Effector CD4-positive, alpha-beta T cell (primary cell): ENCODE measurements at places on chromosomes 1 and 21.

- DNase-seq = no peak
These were observed 10.1 kb downstream of the LRRC71 start for GRCh38 chr1:156930483-156930882.

DNA sequence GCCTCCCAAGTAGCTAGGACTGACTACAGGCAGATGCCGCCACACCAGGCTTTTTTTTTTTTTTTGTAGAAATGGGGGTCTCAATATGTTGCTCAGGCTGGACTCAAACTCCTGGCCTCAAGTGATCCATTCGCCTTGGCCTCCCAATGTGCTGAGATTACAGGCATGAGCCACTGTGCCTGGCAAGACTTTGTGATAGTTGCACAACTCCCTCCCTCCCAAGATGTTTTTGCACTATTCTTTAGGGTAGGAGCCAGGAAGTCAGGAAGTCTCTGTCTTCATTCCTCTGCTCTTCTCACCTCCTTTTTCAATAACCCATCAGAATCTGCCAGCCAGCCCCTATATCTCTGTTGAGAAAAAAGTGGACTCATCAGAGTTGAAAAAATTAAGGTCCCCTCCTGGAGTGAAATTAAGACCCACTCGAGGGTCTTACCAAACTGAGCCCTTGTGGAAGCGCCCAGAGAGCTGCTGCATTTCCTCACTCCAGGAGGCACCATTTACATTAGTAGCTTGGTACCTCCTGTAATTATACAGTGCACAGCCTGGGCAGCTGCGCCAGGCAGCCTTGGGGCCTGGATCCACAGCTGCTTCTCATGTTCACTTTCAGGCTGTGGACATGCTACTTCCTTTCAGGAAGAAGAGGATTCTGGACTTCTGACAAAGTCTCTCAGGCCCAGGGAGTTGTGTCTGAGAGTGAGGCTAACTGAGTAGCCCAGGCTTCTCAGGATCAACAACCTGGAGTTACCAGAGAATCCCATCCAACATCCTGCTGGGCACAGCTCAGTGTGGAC, 24.0 kb downstream of the TCEA3 start:
- no peak for DNase-seq

- no peak for DNase-seq
These were observed 37.3 kb upstream of the HMGN1 start for GRCh38 chr21:39386194-39386593.

DNA sequence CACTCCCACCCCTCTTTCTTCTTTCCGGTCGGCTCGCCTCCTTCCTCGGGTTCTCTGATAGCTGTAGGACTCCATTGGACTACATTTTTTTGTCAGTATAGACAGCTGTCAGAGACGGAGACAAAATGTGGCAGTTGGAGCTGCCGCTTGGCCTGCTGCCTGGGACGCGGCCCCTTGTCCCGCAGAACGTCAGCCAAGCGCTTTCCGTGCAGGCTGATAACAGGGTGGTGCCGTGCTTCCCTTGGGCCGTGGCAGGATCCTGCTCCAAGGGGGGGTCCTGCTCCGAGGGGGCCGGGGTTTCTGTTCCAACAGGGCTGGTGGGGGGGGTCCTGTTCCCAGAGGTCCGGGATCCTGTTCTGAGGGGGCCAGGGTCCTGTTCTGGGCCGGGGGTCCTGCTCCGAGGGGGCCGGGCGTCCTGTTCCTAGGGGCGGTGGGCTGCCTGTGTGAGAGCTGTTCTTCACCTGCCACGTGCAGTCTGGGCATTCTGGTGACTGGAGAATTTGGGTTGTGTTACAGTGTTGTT, 4.9 kb downstream of the SKI start:
- DNase-seq = no peak

DNA sequence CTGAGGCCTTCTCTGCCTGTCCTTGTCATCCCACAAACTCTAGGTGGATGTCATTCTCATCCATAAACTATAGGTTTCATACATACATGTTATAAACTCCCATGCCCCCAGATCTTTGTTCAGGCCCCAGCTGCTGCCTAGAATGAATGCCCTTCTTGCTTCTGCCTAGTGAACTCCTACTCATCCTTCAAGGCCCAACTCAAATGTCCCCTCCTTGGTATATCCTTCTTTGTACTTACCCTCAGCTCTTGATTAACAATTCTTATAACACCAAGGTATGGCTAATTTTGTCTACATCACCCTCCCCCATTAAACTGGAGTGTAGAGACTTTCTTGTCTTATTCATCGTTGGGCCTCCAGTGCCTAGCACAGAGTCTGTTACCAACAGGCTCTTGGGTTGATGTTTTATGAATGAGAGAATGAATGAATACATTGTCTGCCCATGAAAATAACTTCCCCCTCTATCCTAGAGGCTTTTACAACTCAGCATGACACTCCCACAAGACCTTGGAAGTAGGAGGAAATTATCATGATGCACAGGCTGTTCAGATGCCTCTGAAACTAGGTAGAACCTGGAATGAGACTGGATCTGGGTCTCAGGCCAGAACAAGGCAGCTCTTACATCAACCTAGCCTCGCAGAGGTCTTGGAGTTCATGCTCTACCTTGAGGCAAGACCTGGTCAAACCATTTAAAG, 26.9 kb downstream of the EPHB2 start:
- no peak for DNase-seq

GRCh38 chr1:10242135-10242534, 31.8 kb downstream of the KIF1B start:
- no peak for DNase-seq

DNA sequence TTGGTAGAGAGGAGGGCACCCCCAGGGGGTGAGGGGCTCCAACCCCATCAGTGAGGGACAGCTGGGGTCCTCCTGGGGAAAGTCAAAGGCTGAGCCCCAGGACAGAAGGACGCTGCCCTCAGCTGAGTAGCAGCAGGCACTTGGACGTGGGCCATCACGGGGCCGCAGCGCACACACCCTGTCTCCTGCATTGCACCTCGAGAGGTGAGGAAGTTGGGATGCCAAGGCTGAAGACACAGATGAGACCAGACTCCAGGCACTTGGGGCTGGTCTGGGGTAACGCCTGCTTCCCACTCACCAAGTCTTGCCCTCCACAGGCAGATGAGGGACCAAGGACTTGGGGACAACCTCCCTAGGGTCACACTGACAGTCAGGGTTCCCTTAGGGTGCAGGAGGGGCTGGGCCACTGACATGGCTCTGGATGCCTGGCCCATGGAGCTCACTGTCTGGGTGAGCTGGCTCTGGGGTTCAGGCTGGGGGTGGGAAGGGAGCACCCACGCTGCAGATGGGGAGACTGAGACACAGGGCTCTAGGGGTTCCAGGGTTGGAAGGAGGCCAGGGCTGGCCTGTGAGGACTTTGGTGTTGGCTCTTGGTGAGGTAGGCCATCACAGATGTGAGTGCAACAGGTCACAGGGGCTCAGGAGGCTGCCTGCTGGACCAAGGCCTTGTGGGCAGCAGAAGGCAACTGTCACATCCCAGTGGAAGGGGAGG, 16.6 kb upstream of the ZNF678 start:
- no peak for DNase-seq

DNA sequence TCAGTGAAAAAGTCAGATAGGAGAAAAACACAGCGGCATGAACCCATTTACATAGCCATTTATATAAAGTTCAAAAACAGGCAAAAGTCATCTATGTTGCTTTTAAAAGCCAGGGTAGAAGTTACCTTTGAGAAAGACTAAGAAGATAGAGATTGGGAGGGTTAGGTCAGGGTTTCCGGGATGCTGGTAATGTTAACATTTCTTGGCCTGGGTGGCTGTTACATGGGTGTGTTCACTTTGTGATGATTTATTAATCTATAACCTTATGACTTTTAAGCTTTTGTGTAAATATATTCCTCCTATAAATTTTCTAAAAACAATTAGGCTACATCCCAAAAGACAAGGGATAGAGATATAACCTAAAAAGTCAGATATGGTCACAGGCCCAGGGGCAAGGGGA, 15.0 kb upstream of the FAM20B start:
- no peak for DNase-seq

DNA sequence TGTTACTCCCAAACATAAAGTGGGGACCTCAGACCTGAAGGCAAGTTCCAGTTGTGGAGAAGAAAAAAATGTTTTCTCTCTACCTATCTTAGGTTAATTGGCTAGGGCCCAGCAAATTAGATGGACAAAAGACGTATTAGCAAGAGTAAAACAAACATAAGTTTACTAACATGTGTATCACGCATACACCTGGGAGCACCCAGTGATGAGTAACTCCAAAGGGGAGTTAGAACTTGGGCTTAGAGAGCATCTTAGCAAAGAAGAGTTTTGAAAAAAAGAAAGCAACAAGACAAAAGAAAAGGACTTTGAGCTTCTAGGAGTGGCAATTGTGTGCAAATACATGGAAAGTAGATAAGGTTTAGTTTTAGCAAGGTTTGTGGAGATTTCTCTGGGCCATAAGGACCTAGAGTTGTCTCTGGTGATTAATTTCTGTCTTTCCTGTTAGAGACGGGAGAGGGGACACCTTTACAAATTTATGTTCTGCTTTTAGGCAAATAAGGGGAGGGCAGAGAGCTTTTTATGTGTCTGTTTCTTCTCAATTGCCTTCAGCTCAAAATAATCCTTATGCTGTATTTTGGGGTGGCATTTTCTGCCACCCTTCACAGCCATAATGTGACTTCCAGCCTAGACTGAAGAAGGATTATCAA, 76.7 kb upstream of the PTGFRN start:
- no peak for DNase-seq

GRCh38 chr1:18536915-18537314, 56.2 kb downstream of the KLHDC7A start:
- DNase-seq = no peak

GRCh38 chr1:61097317-61097716, 15.0 kb downstream of the NFIA start:
- DNase-seq = no peak

DNA sequence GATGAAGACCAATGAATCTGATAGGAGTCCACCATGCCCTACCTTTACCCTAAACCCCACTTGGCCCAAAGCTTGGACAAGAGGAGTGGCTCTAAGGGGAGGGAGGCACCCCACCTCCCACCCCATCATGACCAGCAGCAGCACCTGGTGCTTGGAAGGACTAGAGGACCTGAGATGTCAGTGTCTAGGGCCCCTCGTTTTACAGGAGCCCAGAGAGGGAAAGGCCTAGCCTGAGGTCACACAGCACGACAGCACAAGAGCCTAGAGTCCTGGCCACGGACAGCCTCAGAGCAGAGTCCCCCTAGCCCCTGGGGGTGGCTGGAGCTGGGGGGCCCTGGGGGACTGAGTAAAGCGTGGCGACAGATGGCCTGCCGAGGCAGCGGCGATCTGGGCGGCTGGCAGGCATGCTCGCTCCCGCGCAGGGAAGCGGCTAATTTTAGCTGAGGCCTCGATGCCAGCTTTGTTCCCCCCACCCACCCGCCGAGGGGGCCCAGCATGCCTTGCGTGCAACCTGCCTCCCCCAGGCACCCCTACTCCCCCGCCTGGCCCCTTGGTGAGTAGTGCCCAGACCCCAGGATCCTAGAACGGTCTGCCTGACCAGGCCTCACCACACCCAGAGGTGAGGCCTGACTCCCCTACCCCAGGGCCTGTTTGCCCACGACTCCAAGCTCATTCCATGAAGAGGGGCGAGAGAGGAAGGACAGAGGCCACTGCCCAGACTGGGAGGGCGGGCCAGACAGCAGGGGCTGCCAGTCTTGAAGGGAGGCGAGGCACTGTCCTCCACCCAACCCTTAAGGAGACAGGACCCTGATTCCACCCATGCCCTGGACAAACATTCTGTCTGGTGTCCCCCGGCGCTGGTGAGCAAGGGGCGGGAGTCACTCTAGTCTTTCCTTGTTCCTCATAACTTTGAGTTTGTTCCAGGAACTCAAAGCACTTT, 39.0 kb downstream of the AHDC1 start:
- DNase-seq = no peak

- no peak for DNase-seq
These were observed 48.9 kb upstream of the TADA1 start for GRCh38 chr1:166924823-166925541.

DNA sequence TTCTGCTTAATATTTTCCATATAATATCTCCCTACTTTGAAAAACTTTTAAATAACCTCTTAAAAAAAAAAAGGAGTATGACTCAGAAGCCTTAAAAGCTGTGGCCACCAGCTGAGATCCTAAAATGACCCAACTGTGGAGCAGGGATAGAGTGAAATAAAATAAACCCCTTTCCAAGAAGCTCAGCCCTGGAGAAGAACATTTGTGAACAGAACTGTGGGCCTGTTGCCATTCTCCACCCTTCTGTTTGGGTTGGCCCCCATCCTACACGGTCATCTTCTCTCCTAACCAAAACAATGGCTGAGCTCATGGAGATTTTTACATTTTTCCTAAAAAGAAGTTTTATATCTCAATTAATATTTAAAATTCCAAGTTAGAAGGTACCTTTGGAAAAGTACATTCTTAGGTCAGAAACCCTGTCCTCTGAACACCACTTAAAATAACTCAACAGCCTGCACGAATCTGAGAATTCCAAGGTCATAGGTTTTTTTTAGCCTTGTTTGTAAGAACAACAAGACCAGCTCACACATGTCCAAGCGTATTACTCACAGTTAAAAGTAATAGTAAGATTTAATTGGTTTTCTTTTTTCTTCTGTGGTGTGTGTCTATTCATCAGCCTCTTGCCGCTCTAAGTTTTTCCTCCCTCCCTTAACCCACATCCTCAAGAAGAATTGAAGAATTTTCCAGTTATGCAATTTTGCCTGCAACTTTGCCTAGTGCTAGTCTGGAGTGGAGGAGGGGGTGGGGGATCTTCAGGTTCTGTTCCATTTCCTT, 107.7 kb upstream of the ERRFI1 start:
- DNase-seq = no peak

DNA sequence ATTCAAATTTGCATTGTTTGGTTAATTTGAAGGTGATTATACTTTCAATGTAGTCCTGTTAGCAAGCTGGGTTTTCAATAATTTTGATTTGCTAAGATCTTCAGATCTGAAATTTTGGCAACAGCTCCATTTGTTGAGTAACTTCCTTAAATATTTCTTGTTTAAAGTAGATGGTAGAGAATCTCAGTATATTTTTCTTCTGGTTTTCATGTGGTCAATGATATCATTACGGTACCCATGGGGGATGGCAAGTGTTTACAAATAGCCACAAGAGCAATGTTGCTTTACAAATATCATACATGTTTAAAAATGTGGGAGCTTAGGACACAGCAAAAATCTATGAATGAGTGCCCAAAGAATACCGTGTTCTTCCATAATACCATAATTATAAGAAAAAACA, 175.9 kb downstream of the IFI44 start:
- no peak for DNase-seq

DNA sequence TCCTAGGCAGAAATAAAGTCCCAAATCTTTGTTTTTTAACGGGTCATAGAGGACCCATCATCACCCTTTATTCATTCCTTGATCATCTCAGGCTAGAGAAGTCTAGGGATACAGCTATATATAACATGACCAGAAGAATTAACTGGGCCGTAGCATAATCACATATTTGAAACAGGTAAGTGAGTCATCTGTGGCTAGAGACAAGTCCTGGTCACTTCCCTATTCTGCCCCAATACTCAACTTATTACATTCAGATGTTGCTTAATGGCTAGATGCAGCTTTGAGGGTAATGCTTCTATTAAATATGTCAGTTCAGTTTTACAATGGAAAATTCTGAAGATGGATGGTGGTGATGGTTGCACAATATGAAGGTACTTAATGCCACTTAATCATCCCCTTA, 47.0 kb downstream of the EXO1 start:
- DNase-seq = no peak
